ENCODE measurements at places on chromosomes 7 and 10. TPM values are rescaled to one million over a fixed set of nuclear protein-coding genes. Genes with fewer than 3 reads are reported as not detected.

The OR2A12 gene
- not detected for total RNA-seq

The CYP2C19 gene
- total RNA-seq, result not detected

The PDE1C gene
- total RNA-seq, result 1.8 TPM

The JCAD gene
- total RNA-seq, result 61.6 TPM

The SPDYE6 gene
- total RNA-seq, result 0.33 TPM

The H2BK1 gene
- not detected for total RNA-seq

The CRPPA gene
- total RNA-seq, result 1.3 TPM

The GATA3 gene
- total RNA-seq, result 0.29 TPM

The ELAPOR2 gene
- 78.4 TPM for total RNA-seq

The HOXA2 gene
- total RNA-seq, result 1.1 TPM

The UPK3BL2 gene
- total RNA-seq, result 2.9 TPM

The VAX1 gene
- total RNA-seq, result not detected

The OR2A7 gene
- total RNA-seq, result not detected

The ACTR3C gene
- 0.67 TPM for total RNA-seq

The NUTM2D gene
- 1.4 TPM for total RNA-seq

The WDFY4 gene
- total RNA-seq, result 1.3 TPM

The CCDC172 gene
- not detected for total RNA-seq

The AKR1D1 gene
- not detected for total RNA-seq

The SEC31B gene
- total RNA-seq, result 5.2 TPM

The MLXIPL gene
- not detected for total RNA-seq

The SUN3 gene
- not detected for total RNA-seq

The RTKN2 gene
- 1.1 TPM for total RNA-seq

The PDGFA gene
- 61.3 TPM for total RNA-seq

The SPAG6 gene
- not detected for total RNA-seq

The KLHL7 gene
- 35.1 TPM for total RNA-seq

The THSD7A gene
- 36.6 TPM for total RNA-seq
